ENCODE measurements at places on chromosomes 4 and X.

- DNase-seq: peak; percentile 63
Measured at GRCh38 chr4:177047070-177047850, 254.5 kb upstream of the VEGFC start.

- DNase-seq: no peak
Measured at GRCh38 chrX:70175338-70175737, 1.9 kb upstream of the DGAT2L6 start.

DNA sequence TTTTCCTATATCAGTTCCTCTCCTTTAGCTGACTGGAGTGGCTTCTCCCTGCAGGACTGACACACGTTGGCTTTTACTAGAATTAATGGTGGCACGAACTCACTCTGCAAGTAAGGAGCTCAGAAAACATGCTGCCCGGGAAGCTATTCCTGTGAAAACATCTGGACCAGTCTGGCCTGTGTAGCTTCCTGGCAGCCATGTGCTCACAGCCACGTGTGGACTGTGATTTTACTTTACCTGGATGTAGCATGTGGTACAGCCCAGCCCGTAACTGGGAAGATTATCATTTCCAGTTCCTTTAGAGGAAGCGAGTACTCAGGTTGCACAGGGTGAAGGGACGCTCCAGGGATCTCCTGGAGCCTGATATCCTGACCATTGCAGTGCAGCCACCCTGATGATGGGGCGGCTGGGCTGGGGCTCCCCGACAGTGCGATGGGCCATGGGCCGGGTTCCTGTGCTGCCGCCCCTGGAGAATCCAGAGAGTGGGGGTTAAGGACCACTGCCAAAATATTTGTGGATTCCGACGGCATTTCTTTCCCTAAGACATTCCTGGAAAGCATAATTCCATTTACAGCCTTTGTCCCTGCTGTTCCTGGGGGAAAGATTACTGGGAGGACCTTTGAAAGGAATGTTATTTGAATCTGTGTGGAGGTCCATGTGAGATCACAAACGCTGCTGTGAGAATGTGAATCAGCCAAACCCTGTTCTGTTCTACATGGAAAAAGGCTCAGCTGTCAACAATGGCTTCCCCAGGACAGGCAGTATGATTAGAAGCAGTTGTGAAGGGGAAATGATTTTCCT is 35.0 kb downstream of the PROM1 start:
- no peak for DNase-seq

GRCh38 chr4:147828331-147828905 is 96.5 kb downstream of the ARHGAP10 start:
- no peak for DNase-seq

DNA sequence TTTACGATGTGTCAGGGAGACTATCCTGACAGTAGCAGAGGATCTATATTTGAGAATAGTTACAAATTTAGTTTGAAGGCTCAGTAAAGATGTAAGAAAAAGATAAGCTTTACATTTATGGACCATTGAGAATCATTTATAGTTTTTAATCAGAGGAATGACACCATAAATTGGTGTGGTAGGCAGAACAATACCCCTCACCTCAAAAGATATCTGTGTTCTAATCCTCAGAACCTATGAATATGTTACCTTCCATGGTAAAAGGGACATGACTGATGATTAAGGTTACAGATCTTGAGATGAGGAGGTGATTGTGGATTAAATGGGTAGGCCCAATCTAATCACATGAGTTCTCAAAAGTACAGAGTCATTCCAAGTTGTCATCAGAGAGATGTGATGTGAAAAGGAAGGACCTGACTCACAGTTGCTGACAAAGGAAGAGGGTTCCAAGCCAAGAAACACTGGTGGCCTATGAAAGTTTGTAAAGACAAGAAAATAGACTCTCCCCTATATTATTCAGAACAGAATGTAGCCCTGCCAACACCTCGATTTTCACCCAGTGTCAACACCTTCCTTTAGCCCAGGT is 27.0 kb downstream of the EREG start:
- no peak for DNase-seq

DNA sequence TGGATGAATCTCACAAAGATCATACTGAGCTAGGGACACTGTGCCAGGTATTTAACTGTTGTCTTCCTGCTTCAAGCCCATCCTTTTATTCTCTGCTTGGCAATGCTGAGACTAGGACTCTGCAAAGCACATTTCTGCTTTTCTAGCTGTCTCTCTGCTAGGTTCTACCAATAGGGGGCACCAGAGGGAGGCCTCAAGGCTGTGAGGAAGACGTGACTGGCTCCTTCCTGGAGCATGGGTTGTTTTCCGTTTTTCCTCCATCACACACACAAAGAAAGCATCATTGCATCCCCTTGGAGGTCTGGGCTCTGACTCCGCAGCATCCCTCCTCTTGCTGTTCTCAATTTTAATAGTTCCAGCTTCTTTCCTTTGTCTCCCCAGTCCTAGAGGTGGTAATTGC is 10.9 kb upstream of the DCTD start:
- no peak for DNase-seq

- no peak for DNase-seq
Measured at GRCh38 chr4:136939781-136940180, 592.5 kb downstream of the PCDH18 start.

- DNase-seq: no peak
Measured at GRCh38 chr4:168679819-168680218, 183.0 kb downstream of the PALLD start.

- DNase-seq: no peak
Measured at GRCh38 chr4:95105983-95106382, 348.2 kb downstream of the BMPR1B start.

DNA sequence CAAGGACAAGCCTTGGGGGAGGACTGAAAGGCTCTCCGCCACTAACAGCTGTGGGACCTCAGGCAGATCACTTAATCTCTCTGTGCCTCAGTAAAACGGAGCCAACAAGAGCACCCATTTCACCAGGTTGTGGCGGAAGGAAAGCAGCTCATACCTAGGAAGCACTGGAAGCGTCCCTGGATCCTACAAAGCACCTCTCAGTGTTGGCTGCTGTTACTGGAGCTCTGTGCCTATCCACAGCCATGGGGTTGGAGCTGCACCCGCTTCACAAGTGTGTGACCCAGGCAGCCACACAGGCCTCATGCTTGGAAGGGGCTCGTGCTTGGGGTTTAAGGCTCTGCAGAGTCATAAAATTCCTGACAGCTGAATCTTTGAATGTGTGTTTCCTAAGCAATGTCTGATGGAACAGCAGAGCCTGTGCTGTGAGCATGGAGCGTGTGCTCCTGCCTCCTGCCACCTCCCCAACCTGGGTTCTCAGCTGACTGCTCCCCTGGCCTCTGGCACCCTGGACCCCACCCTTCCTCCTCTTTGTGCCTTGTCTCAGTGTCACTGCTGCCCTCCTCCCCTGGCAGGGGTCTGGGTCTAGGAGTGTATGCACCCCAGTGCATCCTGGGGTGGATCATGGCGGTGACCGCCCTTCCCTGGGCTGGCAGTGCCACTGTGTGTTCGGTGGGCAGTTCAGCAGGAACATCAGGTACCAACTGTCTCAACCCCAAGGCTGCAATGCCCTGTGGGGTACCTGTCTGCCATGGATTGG is 14.4 kb upstream of the MAN2B2 start:
- no peak for DNase-seq
